ENCODE measurements at places on chromosomes 6 and 20.

DNA sequence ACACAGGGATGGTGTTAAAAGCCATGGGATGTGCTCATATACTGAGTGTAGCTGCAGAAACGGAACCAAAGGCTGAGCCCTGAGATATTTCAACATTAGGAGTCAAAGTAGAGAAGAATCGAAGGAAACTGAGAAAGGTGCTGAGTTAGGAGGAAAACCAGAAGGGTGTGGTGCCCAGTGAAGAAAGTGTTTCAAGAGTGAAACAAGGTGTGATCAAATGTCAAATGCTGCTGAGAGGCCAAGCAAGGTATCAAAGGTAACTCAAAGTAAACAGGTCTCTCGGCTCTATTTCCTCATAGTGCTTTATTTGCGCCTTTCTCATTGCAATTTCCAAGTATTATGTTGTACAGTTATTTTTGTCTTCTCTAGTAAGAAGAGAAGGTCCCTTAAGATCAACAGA, 94.1 kb downstream of the PRDM1 start:
- DNase-seq, result no peak

DNA sequence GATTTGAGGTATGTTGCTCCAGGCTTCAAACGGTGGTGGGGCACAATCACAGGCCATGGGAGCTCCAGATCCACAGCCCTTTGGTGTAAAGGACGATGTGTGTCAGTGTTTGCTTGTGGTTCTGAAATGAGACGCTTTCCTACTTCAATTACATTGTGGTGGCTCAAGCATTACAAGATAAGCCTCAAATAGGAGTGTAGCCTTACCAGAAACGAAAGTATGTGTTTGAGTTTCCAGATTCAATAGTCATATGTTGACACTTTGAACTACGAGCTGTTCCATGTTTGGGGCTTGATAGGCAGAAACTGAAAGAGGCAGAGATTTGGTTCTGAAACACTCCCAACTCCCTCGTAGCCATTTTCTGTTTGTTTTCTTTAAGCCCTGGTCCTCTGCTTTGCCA, 187.1 kb downstream of the MYLK4 start:
- no peak for DNase-seq

- no peak for DNase-seq
These were observed 38.0 kb upstream of the HSF2 start for GRCh38 chr6:122361314-122361979.

DNA sequence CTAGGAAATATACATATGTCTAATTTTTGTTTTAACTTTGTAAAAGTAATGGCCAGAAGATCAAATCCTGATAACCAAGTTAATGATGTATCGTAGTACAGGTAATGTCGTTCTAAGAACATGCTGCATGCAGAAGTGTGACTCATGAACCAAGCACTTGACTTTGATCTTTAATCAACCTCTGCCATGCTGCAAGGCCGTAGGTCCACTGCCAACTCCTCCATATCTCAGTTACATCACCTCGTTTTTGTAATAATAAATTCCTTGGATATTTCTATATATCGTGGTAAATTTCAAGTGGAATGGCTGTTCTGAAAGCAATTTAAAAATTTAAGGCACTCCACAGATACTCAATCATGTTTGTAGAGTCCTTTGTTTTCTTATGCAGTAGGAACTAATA, 771.7 kb downstream of the EPHA7 start:
- no peak for DNase-seq

GRCh38 chr6:27280064-27280539, 32.0 kb downstream of the POM121L2 start:
- DNase-seq, result no peak

- DNase-seq, result no peak
These were observed 9.6 kb upstream of the RIMS4 start for GRCh38 chr20:44819936-44820335.

- no peak for DNase-seq
These were observed 33.6 kb upstream of the BTN3A2 start for GRCh38 chr6:26331218-26332073.

- no peak for DNase-seq
These were observed 1287.2 kb upstream of the CITED2 start for GRCh38 chr6:140661691-140662090.

- DNase-seq, result no peak
These were observed 47.4 kb downstream of the BMP6 start for GRCh38 chr6:7773322-7773721.

GRCh38 chr6:7993952-7994351, 70.2 kb downstream of the BLOC1S5 start:
- DNase-seq, result no peak

GRCh38 chr6:159984268-159984786, 15.4 kb downstream of the IGF2R start:
- no peak for DNase-seq

GRCh38 chr20:44074252-44075151, 112.5 kb downstream of the JPH2 start:
- DNase-seq, result no peak

DNA sequence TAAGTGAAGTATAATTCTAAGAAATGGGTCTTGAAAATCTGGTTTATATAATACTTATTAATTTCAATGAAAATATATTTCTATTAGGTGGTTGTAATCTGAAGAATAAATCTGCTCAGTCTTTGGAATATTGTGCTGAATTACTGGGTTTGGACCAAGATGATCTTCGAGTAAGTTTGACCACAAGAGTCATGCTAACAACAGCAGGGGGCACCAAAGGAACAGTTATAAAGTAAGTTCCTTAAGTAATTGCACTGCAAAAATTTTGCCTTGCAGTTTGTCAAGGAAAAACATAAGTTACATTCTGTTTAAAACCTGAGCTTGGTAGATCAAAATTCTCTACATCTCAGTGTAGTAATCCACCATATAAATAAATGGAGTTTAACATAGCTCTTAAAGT, 106.0 kb downstream of the MYO6 start:
- no peak for DNase-seq

GRCh38 chr6:131356161-131356560, 216.9 kb upstream of the ARG1 start:
- DNase-seq, result no peak

DNA sequence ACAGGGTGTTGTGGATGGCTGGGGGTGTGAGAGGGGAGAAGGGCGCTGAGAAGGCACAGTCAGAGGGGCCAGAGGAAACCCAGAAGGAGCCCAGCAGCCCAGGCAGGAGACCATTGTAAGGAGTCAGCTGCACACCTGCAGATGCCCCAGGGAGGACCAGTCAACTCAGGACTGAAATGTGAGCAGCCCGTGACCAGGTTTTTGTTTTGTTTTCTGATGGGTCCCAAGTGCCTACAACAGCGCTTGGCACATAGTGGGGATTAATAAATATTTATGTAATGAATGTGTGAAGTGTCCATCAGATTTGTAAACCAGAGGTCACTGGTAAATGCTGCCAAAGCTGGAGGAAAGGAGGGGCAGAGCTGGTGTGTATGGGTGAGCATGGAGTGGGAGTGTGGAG, 30.2 kb downstream of the TRAM2 start:
- DNase-seq, result no peak

- peak; percentile 59 for DNase-seq
These were observed 522 bp upstream of the EPB41L1 start for GRCh38 chr20:36153736-36154699.

GRCh38 chr6:34671367-34671766, 25.2 kb downstream of the ILRUN start:
- no peak for DNase-seq
